ENCODE measurements at places on chromosomes 5 and 9.

DNA sequence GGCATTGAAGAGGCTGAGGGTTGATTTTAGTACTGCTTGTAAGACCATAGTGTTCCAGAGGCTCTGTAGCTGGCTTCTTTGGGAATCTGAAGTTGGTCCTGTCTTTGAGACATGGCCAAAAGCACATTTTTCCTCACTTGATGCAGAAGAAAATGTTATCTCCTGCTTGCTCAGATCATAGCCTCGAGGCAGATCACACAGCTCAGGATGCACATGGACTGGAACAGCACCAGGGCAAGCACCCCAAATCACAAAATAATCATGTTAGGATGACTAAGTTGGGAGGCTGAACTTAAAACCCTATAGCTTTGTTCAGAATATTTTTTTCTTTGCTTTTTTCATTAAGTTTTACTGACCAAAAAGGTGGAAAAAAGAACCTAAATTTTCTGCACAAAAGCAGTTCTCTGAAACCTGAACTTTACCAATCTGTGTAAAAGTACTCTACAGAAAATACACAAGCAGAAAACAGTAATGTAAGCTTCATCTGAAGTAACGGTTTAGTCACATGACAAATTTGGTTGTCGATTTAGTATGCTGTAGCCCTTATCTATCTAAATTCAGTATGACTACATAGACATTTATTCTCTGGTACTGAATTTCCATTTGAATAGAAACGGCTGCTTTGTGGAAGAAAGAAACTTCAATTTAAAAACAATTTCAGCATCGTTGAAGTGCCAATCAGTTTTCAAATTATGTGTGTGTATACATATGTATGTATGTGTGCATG is 3.4 kb downstream of the KLHL9 start:
- DNase-seq = no peak

GRCh38 chr9:121434969-121435368 is 64.7 kb downstream of the GGTA1 start:
- DNase-seq = no peak

DNA sequence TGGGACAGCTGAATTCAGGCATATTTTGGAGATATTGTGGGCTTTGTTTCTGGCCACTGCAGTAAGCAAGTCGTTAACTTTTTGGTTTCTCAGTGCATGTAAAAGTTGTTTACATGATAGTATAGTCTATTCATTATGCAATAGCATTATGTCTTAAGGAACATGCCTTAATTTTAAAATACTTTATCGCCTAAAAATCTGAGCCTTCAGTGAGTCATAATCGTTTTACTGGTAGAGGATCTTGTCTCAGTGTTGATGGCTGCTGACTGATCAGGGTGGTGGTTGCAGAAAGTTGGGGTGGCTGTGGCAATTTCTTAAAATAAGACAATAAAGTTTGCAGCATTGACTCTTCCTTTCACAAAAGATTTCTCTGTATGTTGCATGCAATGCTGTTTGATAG is 5.1 kb downstream of the SCGB3A1 start:
- no peak for DNase-seq

GRCh38 chr5:91957666-91958065 is 574.5 kb upstream of the ARRDC3 start:
- DNase-seq = no peak

GRCh38 chr9:18338042-18338441 is 135.9 kb upstream of the ADAMTSL1 start:
- no peak for DNase-seq

GRCh38 chr5:11482011-11482410 is 422.2 kb downstream of the CTNND2 start:
- no peak for DNase-seq

DNA sequence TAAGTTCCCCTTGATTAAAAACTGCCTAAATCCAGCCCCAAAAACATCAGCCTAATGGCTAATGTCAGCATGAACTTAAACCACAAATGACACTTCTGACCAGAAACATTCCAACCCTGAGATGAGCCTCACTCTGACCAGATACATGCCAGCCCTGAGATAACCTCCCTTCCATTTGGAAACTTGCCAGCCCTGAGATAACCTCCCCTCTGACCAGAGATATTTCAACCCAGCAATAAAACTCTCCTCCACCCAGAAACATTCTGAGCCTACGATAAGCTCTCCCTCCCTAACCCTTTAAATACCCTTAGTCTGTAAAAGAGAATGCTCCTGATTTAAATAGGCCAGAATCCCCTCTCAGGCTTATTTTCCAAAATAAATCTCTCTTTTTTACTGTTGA is 1035.7 kb upstream of the NUDT12 start:
- no peak for DNase-seq

GRCh38 chr5:170427672-170428236 is 38.6 kb upstream of the KCNMB1 start:
- no peak for DNase-seq

DNA sequence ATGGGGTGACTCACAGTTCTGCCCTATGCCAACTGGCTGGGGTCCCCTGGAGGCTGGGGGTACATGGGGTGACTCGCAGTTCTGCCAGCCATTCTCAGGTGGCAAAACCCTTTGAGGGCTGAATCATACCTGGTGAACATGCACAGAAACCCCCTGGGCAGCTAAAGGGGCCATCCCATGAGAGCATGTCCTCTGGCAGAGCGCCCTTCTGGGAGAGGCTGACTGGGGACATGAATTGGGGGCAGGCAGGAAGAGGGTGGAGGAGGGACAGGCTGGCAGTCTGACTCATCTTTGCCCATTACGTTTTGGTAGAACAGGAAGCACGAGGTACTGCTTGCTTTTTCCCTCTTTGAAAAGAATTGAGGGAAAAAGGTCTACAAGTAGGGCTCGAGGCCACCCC is 16.7 kb downstream of the TRAF1 start:
- DNase-seq = peak; percentile 64

GRCh38 chr9:81002242-81002641 is 687.1 kb downstream of the TLE1 start:
- no peak for DNase-seq

GRCh38 chr5:143557061-143557818 is 153.8 kb upstream of the NR3C1 start:
- DNase-seq = no peak

- DNase-seq = no peak
These were observed 12.1 kb downstream of the CPLX2 start for GRCh38 chr5:175883506-175883905.

DNA sequence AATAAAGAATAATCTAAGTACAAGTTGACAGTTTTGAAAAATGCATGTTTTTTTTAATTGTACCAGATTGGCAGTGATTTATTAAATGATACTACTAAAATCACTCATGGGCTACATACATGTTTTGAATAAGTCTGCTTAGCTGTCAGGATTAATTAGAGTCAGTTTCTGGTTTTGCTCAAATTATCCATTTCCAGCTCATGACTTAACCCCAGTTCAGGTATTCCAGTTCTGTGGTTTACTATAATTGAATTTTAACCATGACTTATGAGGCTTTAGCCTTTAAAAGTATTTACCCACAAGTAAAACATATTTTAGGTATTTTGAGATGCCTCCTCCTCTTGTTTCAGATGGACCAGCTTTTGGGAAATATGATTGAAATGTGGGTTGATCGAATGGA is 17.8 kb upstream of the LRRC70 start:
- no peak for DNase-seq

DNA sequence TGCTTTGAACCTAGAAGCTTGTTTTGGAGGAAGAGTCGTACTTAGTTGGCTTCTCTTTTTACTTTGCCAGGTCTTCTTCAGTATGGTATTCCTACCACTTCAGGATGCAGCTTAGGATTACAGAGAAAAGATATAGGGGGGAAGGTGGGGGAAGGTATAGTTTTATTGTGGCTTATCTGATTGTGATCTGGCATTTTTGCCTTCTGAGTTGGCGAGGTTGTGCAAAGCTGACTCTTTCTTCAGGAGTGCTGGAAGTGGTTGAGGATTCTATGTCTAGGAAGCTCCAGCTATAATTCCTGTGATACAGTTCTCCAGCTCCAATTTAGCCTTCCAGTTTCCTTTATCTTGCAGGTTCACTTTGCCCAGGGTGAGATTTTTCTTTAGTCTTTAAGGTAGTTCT is 7.0 kb downstream of the CDC42SE2 start:
- no peak for DNase-seq

- DNase-seq = no peak
These were observed 199.9 kb downstream of the FBXL17 start for GRCh38 chr5:108181975-108182374.

DNA sequence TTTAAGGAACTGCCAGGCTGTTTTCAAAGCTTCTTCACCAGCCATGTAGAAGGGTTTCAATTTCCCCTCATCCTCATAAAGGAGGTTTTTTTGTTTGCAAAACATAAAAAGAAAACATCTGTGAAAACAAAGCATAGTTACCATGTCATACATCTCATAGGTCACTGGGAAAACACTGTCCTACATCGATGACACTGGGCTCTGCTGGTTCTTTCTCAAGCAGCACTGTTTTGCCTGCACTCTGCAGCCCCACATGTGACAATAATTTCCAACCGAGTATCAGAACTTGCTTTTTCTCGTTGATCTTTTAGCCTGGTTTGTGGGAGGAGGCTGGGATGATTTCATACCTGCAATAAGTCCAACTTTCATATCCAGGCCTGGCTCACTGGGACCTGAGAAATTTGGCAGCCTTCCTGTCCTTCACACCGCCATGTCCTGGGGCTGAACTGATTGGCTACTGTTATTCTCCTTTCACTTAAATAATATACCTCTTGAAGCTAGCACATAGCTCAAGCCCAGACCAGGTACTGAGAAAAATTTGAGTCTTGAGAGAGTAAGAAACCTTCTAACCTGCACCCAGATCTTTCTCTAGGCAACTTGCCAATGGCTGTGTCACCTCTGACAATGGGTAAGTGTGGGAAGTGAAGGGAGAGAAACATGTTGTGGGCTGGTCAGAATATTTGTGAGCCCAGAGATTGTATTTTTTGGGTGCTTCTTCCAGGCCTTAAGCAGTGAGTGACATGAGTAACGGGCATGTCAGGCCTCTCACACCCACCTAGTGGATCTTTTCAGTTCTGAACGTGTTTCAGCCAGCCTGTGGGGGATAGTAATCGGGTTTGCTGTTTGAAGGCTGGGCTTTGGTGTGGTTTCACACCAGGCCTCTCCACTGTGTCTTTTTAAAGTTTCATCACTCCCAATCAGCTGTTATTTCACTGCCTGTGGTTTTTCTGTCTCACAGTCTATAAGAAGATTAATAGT is 502.8 kb downstream of the NTRK2 start:
- no peak for DNase-seq

DNA sequence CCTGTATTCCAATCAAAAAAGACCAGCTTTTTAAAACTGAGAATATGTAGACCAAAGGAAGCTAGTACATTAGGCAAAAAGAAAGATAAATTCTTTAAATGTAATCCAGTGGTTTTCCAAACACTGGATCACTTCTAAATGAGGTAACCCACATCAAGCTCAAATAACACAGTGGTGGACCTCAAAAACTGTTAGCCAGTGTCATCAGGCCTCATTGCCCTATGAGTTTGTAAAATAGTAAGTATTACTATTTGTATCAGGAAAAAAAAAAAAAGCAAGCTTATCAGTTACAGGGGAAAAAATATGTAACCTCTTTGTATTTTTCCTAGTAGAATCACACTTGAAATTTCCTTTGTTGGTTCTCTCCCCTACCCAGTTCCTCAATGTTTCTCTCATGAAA is 6.7 kb downstream of the MTX3 start:
- no peak for DNase-seq

- DNase-seq = no peak
These were observed 3.6 kb upstream of the SPATA6L start for GRCh38 chr9:4669890-4670289.

DNA sequence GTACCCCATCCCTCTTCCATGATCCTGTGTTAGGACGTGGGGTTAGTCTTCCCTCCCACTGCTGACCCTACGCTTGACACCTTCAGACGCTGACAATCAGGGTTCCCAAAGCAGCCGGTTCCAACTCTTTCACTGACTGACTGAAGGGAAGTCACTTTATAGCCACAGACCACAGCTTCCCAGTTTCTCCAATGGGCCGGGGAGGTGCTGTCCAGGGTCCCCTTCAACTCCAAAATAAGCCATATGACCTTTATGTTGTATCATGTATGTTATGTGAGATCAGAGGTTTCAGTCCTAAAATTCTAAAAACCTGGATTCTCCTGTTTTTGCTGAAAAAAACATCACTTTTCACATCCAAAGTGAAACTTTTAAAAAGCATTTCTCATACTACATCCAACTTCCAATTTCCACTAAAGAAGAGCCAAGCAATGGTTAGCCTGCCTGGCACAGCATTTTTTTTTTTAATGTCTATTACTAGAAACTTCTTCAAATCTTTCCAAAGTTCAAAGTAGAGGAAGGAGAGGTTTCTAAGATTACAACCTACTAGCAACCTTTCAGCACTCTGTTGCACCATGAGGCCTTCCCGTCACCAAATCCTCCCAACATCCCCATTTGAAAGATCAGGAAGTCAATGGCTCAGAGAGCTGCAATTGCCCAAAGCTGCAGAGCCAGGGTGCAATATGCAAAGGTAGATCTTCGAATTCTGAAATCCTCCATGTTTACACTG is 5.2 kb downstream of the EPB41L4B start:
- no peak for DNase-seq

DNA sequence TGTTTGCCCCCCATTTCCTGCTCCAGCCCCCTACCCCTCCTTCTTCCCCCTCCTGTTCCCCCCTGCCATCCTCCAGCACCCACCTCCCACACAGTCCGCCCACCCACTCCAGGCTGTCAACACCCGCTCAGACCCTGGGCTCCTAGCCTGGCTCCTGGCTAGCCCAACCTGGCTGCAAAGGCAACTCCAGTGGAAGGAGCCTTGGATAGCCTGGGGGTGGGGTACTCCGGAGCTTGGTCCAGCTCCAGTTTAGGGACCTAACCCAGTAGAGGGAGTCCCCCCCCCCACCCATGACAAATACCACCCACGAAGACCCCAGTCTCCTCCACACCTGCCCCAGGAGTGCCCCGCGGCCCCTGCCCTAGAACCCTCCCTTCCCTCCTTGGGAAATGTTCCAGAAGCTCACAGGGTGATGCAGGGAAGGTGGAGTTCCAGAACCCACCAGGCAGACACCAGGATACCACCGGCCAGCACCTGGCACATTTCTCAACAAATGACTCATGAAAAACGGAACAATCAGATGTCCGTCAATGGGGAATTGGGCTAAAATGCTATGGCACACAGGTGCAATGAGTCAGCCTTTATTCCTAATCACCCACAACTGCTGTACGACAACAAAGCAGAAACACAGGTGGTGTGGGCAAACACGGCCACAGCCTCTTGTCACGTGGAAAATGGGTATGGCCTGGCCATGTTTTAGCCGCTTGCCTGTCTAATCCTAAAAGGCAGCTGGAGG is 901 bp upstream of the SLC12A7 start:
- no peak for DNase-seq

GRCh38 chr9:6234014-6234413 is 18.4 kb downstream of the IL33 start:
- no peak for DNase-seq

GRCh38 chr5:42638972-42639371 is 117.6 kb upstream of the CCDC152 start:
- DNase-seq = no peak

- no peak for DNase-seq
These were observed at the start of gene PCDHGA1 for GRCh38 chr5:141330299-141331080. Gene PCDHGA1, plus strand, starts transcription at chr5:141330514.

- DNase-seq = no peak
These were observed 186.9 kb upstream of the TRIM32 start for GRCh38 chr9:116499986-116500871.
